ENCODE measurements at places on chromosomes 7 and 10. TPM values are rescaled to one million over a fixed set of nuclear protein-coding genes. Genes with fewer than 3 reads are reported as not detected.

Gene SPDYE11
- 0.11 TPM for total RNA-seq

Gene LRRC18
- total RNA-seq, result not detected

Gene SPDYE1
- not detected for total RNA-seq

Gene ZNF655
- total RNA-seq, result 84.7 TPM

Gene IQUB
- 0.93 TPM for total RNA-seq

Gene CDK14
- 68.5 TPM for total RNA-seq

Gene LRRC17
- 42.0 TPM for total RNA-seq

Gene SYT15
- total RNA-seq, result 3.0 TPM

Gene SPDYE18
- total RNA-seq, result 0.89 TPM

Gene ARL3
- total RNA-seq, result 13.9 TPM

Gene PPA1
- total RNA-seq, result 75.7 TPM

Gene OR6B1
- total RNA-seq, result not detected

Gene ACBD5
- total RNA-seq, result 23.1 TPM

Gene TAS2R5
- 5.9 TPM for total RNA-seq

Measured in mesothelial cell of epicardium (in vitro differentiated cells).